GM20000 (cell line): ENCODE measurements at places on chromosomes 16 and 17.

- DNase-seq = no peak
Measured at GRCh38 chr16:12878973-12879372, 22.4 kb upstream of the SHISA9 start.

GRCh38 chr17:10072556-10073425, 125.6 kb downstream of the GAS7 start:
- no peak for DNase-seq

DNA sequence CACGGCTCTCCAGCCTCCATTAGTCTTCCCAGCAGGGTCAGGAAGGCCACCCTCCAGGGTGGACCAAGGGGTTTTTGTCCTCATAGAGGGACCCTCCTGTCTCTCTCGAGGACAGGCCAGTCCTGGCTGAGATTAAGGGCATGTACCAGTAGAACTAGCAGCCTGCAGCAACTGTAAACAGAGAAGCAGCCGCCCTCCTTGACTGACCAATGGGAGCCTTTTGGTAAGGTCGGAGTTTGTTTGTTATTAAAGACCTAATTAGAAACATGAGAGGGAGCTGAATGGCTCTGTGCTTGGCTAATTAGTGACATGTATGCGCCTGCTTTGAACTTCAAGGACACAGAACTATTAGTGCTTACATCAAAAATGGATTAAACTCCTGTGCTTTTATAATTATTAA, 80.0 kb downstream of the CCDC182 start:
- no peak for DNase-seq

DNA sequence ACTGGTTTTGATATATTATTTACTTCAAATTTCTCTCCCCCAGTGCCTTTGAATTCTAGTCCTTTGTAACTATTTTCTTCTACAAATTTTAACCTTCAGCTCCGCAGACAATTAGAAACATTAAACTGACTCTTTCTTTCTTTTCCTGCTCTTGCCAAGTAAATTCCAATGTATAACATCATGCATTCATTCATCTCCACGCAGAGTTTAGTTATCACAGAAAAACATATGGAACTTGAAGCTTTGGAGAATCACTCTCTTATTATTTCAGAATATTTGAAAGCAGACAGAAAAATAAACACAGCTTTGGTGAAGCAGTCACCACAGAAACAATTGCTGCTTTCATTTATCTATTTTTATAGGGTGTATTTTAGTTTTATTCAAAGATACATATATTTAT, 778.7 kb upstream of the CDH8 start:
- DNase-seq = no peak

- no peak for DNase-seq
Measured at GRCh38 chr17:2954898-2955445, 108.4 kb downstream of the OR1D5 start.

- DNase-seq = no peak
Measured at GRCh38 chr16:66277311-66278070, 89.0 kb upstream of the CDH5 start.
